ENCODE measurements at places on chromosomes 3 and 15. TPM values are rescaled to one million over a fixed set of nuclear protein-coding genes. Genes with fewer than 3 reads are reported as not detected.

Gene MDFIC2
- total RNA-seq: not detected

Gene CCR8
- not detected for total RNA-seq

Gene ARIH2
- 127 TPM for total RNA-seq

Gene SAMMSON
- 3.5 TPM for total RNA-seq

Gene IL1RAP
- total RNA-seq: 3.2 TPM

Gene CCDC80
- 13.8 TPM for total RNA-seq

Gene CP
- total RNA-seq: 10.3 TPM

Gene ANKUB1
- 0.56 TPM for total RNA-seq

Gene SSUH2
- total RNA-seq: 9.8 TPM

Gene PLSCR2
- total RNA-seq: 6.5 TPM

Gene CLDN18
- 1.7 TPM for total RNA-seq

Gene ERC2
- 1.9 TPM for total RNA-seq

Gene MOBP
- 5.6 TPM for total RNA-seq

Gene SLC28A1
- 0.31 TPM for total RNA-seq

Gene CCK
- total RNA-seq: 3.7 TPM

Gene STRA6
- total RNA-seq: 9.3 TPM

Gene AMIGO3
- total RNA-seq: 14.8 TPM

Gene TIGIT
- 1.2 TPM for total RNA-seq

Gene AMOTL2
- 35.8 TPM for total RNA-seq

Gene MUC20
- 16.2 TPM for total RNA-seq

Gene OR4F6
- not detected for total RNA-seq

Gene QTRT2
- total RNA-seq: 24.0 TPM

Gene RASSF1
- total RNA-seq: 52.2 TPM

Gene GOLGA6L7
- total RNA-seq: 13.6 TPM

Gene IRAK2
- 3.8 TPM for total RNA-seq

Gene TIPIN
- total RNA-seq: 20.7 TPM

Gene PP2D1
- 9.3 TPM for total RNA-seq

Gene CSTA
- not detected for total RNA-seq

Gene GOLGA8S
- 9.2 TPM for total RNA-seq

Gene MYLK
- total RNA-seq: 130 TPM

Gene GOLGA6A
- 42.4 TPM for total RNA-seq

Gene TTC21A
- total RNA-seq: 74.3 TPM

Gene MYO5A
- 35.5 TPM for total RNA-seq
